ENCODE measurements at places on chromosomes 13 and 19. TPM values are rescaled to one million over a fixed set of nuclear protein-coding genes. Genes with fewer than 3 reads are reported as not detected.

CPT1C gene
- polyA plus RNA-seq: 0.19 TPM

GRCh38 chr19:7888826-7889217 lies 512 bp downstream of the LRRC8E start:
- DNase-seq: no peak

GRIN2D gene
- not detected for polyA plus RNA-seq

DNA sequence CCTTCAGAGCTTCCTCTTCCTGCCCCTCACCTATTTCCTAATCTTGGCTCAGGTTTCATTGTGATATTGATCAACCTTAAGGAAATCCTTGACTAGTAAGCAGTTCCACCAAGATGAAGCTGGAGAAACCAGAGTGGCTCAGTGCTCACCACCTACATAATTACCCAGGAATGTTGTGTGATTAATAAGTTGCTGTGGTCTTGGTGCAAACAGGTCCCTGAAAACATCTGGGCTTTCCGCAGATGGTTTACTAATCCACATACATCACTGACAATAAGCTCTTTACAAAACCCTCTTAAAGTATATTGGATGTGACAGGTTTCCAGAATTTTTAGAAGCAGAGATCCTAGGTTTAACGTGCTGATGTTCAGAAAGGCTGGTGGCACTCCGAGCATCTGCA lies 8.6 kb upstream of the SERP2 start:
- no peak for DNase-seq

- DNase-seq: no peak
Measured at GRCh38 chr13:110105136-110105535, 201.8 kb downstream of the COL4A1 start.

DNA sequence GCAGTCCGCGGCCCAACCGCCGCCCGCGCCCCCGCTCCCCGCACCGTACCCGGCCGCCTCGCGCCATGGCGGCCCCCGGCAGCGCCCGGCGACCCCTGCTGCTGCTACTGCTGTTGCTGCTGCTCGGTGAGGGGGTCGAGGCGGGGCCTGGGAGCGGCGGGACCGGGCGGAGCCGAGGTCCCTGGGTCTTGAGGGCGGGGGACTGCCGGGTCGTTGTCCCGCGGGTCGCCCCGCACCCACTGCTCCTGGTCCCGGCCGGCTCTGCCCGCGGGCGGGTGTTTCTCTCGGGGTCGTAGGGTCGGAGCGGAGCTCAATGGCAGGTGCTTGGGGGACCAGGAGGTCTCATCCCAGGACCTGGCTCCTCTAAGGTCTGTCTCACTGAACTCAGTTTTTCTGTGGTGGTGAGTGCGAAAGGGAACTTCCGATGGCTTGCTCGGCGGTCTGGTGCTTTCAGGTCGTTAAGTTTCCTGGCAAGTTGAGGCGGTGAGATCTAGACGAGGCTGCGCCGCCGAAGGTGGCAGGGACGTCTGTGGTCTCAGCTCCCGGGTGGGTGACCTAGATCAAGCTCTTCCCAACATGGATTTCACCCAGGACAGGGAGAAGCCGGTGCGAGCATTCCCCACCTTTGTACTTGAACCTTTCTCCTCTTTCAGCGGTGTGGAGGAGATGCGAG lies 467 bp downstream of the LAMP1 start:
- DNase-seq: peak; percentile 83

SYCN gene
- not detected for polyA plus RNA-seq

DNA sequence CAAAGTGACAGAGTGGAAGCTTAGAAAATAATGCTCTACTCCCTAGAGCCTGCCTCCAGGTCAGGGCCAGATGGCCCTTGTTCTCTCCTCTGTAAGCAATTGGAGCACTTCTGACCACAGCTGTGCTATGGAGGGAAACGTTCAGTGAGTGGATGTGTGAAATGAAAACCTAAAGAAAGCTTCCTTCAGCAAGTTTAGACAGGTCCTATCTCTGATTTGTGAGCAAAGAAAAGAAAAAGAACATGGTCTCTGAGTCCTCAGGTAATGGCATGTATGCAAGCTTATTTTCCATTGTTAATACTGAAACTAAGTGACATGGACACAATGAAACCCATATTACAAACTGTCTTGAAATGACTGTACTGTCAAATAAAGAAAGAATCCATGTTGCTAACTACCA lies 1486.8 kb downstream of the EFNB2 start:
- DNase-seq: no peak

GRCh38 chr13:112602189-112602588 lies 14.2 kb upstream of the TUBGCP3 start:
- DNase-seq: no peak

GET3 gene
- 61.7 TPM for polyA plus RNA-seq

DNA sequence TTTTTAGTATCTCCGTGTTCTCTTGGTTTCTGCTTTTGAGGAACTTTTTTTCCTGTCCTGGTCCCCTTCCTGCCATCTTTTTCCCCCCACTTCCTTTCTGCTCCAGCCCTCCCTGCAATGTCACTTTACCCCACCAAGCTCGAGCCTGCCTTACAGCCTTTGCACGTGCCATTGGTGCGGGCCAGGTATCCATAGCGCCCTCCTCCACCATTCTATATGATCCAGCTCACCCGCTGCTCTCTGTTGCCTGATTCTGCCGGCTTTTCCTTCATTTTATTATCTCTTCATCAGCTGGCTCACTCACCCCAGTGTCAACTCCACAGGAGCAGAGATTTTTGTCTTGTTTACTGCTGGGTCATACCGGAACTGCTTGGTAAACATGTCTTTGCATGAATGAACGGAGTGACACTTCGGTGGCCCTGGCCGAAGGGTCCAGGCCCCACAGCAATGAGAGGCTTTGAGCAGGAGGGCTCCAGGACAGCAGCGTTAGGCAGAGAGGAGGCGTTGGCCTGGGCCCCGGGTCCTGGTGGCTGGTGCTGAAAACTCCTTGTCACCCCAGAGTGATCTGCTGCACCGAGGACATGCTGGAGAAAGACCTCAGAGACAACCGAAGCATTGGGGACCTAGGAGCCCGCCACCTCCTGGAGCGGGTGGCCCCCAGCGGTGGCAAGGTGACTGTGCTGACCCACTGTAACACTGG lies 1.2 kb downstream of the MRI1 start:
- no peak for DNase-seq

ZNF536 gene
- polyA plus RNA-seq: not detected

PPP1R13L gene
- 6.9 TPM for polyA plus RNA-seq

NKPD1 gene
- polyA plus RNA-seq: 0.36 TPM

SIAH3 gene
- not detected for polyA plus RNA-seq

PVR gene
- polyA plus RNA-seq: 0.09 TPM

- DNase-seq: no peak
Measured at GRCh38 chr19:28492201-28492600, 720.8 kb downstream of the UQCRFS1 start.

GRCh38 chr13:93217721-93218261 lies 8.8 kb upstream of the GPC6 start:
- DNase-seq: no peak

DNA sequence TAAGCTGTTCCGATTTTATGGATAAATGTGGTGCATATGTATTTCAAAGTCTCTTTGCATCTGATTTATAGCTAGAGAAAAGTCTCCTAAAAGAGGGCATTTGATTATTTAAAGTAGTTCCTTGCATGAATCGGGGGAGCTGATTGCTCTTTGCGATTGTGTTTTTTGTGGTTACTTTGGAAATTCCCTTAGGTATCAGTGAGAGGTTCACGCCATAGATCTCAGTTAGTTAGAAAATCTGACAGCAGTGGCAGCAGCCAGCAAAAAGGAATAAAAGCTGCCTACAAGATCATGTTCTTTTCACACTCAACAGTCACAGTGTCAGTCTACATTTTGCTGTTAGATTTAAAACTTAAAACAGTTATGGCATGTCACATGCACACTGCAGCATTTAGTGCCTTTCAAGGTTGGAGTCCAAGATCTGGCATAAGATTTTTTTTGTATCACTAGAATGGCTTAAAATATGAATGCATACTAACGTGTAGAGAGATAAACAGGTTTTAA lies 436.5 kb upstream of the PCDH20 start:
- no peak for DNase-seq

ERICH4 gene
- not detected for polyA plus RNA-seq

- no peak for DNase-seq
Measured at GRCh38 chr13:97124915-97125809, 97.0 kb upstream of the MBNL2 start.

DNA sequence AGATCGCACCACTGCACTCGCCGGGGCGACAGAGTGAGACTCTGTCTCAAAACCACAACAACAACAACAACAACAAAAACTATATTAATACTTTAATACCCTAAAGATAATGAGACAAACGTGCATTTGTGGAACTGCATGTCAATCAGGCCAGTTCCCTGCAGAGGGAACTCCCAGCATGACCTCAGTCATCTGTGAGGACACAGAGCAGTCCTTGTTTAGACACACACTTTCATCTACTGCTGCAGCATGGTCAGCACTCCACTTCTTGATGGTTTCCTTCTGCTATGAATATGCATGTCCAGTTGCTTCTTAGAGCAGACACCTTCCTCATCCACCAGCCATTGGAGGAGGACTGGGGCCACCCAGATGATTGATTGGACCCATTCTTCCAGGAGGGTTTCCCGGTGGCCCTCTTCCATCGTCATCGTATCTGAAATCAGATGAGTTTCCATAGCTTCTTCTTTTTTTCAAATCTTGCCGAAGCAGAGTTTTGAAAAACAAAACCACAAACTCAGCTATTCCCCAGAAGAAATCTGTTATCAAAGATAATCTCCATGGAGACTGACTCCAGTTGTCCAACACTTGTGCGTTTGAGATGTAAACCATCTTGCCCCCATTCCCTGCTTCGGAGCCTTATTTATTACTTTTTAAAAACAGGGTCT lies 26.5 kb downstream of the ZNF607 start:
- DNase-seq: peak; percentile 6

CBLC gene
- polyA plus RNA-seq: not detected

DNA sequence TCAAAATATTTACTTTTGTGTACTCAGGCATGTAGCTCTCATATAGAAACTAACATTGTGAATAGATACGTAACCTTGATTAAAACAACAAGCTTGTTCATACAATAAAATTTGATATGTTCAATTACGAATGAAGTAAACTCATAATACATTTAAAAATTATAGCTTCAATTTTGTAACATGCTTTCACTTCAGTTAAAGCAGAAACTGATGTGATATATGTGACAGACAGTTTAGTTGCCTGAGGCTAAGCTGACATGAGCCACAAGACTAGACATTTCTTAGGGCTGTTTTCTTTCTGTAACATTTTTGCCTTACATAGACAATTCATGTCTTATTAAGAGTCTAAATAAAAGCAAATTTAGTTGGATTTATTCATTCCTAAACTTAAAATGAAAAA lies 526.0 kb downstream of the PCDH9 start:
- no peak for DNase-seq

DNA sequence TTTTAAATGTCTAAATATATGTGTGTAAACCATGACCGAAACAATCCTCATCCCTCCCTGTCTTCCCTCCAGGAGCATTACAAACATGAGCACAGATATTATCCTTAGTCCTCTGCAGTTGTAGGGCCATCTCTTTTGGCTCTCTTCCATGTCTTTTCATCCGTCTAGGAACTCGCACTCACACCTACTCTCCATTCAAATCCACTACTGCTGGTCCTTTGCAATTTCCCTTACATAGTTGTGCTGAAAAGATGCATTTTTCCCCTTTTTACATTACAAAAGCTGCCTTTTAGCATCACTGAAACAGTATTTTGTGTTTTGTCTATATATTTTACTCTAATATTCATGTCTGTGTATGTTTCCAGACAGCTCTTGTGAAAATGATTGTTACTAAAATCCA lies 237.8 kb downstream of the DACH1 start:
- no peak for DNase-seq

DNA sequence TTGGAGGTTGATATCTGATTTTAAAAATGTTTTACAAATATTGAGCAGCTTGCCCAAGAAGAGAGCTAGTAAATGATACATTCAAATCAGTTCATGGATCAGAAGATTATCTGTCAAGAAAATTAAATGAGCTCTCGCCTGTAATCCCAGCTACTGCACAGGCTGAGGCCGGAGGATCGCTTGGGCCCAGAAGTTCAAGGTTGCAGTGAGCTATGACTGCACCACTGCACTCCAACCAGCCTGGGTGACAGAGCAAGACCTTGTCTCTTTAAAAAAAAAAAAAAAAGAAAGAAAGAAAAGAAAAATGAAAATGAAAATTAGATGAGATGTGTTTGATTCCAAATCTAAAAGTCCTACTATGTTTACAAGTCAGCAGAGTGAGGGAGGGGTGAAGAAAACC lies 2.4 kb downstream of the SPART start:
- DNase-seq: no peak
